C1 segment of cervical spinal cord (tissue), 14 donors: ENCODE measurements at places on chromosomes 16 and 17.

GRCh38 chr17:29444589-29444988 lies 54.4 kb downstream of the TAOK1 start:
- DNase-seq = no peak

GRCh38 chr16:49969091-49970030 lies 55.7 kb upstream of the CNEP1R1 start:
- DNase-seq = no peak

DNA sequence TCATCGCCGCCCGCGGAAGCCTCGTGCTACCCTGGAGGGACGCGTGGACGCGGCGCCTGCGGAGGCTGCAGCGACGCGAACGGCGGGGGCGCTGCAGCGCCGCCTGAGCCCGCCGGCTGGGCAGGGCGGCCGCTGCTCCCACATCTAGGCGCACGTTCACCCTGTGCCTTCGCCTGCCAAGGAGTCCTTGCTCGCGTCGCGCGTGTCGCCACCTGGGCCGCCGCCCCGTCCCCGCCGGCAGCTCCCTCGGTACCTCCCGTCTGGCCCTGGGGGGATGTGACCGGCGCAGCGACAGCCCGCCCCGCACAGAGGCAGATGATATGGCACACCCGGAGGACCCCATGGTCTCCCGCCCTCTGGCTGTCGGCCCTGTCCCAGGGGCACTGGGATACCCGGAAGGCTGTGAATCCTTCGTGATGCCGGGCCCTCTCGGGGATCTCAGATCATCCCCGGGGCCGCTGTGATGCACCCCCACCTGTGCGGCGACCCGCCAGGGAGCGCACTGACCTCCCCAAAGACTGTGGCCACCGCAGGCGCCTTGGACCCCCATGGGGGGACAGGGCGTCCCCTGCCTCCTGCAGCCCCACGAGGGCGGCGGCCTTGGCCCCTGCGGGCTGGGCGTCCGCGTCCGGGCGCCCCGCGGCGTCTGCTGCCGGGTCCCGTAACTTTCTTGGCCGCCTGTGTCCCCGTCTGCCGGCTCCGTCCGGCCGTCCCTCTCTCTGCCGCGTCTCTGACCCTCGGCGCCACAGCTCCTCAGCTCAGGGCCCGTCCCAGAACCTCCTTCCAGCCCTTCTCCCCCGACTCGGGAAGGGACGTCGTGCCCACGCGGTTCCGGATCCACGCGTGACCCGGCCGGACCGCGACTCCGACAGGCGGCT lies 689 bp upstream of the TBC1D24 start:
- DNase-seq = no peak

GRCh38 chr16:84194018-84194417 lies 3.1 kb downstream of the ADAD2 start:
- DNase-seq = no peak

DNA sequence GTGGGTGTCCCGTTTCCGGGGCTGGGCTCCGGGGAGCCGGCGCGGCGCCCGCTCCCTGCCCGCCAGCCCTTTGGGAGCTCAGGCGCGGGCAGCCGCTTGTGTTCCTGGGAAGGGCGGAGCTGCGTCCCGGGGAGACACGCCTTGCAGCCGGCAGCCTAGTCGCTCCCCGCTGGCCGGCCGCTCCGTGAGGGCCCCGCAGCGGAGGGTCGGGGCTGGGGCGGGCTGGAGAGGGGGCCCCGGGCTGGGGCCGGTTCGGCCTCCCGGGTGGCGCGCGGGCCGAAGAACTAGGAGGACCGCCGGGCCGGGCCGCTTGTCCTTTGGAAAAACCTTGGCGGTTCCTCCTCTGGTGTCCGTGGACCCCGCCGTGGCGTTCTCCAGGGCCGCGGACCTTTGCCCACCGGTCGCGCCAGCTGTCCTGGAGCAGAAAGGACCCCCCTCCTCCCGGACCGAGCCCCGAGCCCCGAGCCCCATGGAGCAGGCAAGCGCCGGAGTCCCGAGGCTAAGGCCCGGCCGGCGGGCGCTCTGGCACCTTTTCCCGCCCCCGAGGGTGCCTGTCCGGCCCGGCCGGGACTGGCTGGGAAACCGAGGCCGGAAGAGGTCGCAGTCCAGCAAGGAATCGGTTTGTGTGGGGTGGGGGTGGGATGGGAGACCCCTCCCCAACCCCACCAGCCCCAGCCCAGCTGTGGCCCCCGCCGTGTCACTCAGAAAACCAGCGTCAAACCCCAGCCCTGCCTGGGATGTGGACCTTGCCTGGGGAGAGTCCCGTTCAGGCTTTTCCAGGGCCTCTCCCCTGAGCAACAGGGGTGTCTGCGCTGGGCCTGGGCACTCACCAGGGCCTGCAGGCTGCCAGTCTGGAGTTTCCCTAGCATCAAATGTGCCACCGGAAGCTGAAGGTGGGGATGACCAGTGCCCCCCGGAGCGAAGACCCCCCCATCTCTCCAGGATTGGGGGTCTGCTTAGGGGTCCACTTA lies 6.8 kb upstream of the TBC1D3B start:
- no peak for DNase-seq

GRCh38 chr16:56341656-56342399 lies 83.5 kb downstream of the AMFR start:
- no peak for DNase-seq

DNA sequence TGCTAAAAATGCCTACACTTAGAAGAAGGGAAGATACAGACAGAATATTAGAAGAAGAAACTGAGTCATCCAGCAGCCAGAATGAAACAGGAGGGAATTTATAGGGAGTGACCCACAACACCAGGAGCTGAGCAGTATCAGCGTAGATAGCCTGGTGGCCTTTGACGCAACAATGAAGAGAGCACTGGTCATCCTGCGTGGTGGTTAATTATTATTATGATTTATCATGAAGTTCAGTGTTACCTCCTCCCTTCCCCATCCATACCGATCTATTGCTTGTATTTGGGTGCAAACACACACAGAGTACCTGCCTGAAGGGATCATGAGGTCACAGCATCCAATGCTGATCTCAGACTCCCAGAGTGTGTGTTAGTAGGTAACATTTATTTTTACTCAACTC lies 38.5 kb downstream of the ERCC4 start:
- DNase-seq = no peak

DNA sequence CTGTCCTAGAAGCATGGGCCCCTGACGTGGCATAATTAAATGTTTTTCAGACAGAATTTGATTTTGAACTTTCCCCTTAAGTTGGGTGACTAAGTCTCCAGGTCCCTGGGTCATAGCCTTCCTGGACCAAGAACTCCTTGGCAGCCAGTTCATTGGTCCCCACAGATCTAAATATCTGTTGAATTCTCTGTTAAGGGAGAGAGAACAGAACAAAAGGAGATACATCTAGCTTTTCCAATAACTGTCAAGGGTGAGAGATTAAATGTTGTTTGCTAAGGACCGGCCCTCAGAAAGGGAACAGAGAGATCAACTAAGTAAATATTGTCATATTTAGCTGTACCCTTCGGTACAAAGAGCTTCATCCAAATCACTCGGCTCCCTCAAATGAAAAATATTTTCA lies 78.2 kb upstream of the NOL11 start:
- no peak for DNase-seq

DNA sequence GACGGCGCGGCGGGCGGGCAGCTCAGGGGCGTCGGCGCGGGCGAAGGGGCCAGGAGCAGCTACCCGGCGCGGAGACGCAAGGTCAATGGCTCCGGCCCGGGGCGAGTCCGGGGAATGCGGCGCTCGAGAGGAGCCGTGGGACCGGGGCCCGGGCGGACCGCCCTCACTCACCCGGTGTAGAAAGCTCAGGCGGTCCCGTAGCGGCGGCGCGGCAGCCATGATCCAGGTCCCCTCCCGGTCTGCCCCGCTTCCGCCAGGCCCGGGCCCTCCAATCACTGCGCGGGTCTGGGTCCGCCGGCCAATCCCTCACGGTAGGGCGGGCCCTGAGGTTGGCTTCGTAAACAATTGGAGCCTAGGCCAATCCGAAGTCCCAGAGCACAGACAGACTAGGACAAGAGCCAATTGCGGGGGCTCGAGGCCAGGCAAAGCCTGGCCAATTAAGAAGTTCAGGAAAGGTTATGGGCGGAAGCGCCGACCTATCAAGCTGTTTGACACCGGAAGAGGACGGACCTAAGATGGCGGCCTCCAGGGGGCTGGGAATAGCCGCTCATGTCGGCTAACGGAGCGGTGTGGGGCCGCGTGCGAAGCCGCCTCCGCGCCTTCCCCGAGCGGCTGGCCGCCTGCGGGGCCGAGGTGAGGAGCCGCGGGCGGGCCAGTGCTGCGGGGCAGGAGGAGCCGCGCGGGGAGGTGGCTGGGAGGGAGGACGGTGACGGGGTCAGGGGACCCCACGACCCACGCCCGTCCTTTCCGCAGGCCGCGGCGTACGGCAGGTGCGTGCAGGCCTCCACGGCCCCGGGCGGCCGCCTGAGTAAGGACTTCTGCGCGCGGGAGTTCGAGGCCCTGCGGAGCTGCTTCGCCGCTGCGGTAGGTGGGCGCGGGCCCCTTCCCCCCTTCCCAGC lies at the start of the genes NDUFAF8 and TEPSIN:
Gene NDUFAF8, plus strand, starts transcription at position 504 of the 899 bp plus-strand sequence. Its CDS starts 46 bp downstream, at position 550.
Gene TEPSIN, minus strand, starts transcription at position 241 of the 899 bp plus-strand sequence. Its CDS starts 22 bp downstream, at position 219.
- DNase-seq = peak; percentile 94

DNA sequence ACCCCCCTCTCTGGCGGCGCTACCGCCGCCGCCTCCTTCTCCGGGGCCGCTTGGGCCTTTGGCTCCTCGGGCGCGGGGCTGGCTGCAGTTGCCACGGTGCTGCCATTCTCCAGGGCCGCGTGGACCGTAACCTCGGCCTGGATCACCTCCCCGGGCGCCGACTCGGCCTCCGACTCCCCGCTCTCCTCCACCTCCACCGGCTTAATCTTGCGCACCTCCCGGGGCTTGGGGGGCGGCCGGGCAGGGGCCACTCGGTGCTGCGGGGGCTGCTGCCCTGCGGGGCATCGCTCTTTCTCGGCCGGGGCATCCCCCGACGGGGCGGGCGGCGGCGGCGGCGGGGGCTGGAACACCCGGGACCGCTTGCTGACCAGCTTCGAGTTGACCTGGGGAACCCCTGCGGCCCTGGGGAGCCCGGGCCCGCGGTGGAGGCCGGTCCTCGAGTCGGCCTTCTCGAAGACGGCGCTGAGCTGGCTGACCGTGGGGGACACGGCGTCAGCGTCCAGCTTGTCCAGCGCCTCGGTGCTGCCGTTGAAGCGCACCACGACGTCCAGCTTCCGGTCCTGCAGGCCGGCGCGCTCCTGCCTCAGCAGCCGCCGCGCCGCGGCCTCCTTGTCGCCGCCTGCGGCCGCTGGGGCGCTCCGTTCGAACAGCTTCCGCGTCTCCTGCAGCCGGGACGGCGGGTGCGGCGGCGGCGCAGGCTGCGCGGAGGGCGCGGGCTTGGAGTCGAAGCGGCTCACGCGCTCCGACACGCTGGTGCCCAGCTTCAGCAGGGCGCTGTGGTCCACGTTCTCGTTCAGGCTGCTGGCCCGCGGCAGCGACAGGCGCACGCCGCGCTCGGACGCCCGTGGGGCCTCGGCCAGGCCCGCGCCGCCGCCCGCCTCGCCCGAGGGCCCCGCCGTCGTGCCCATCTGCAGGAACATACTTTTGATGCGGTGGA lies 792 bp downstream of the PPP1R9B start:
- DNase-seq = no peak

DNA sequence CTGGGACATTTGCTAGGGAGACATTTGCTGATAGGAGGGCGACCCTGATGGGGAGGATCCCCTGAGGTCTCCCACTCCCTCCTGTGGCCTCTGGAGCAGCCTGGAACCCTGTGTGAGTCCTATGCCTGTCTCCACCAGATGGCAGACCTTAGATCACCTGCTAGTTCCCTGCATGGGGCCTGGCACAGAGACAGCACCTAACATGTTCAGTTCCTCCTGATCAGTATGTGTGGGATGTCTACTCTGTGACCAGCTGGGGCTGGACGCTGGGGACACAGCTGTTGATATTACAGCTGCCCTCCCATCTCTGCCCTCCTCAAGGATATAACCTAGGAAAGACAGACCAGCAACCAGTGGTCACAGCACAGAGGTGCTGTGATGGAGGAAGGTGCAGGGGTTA lies 1.1 kb upstream of the ADCY7 start:
- no peak for DNase-seq

DNA sequence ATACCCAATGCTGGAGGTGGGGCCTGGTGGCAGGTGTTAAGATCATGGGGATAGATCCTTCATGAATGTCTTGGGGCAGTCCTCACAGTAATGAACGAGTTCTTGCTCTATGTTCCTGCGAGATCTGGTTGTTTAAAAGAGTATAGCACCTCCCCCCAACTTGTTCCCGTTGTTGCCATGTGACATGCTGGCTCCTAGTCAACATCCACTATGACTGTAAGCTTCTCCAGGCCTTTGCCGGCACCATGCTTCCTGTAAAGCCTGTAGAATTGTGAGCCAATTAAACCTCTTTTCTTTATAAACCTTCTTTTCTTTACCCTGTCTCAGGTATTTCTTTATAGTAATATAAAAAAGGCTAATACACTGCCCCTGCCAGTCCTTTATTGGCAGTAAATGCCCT lies 33.3 kb downstream of the RANBP10 start:
- no peak for DNase-seq

DNA sequence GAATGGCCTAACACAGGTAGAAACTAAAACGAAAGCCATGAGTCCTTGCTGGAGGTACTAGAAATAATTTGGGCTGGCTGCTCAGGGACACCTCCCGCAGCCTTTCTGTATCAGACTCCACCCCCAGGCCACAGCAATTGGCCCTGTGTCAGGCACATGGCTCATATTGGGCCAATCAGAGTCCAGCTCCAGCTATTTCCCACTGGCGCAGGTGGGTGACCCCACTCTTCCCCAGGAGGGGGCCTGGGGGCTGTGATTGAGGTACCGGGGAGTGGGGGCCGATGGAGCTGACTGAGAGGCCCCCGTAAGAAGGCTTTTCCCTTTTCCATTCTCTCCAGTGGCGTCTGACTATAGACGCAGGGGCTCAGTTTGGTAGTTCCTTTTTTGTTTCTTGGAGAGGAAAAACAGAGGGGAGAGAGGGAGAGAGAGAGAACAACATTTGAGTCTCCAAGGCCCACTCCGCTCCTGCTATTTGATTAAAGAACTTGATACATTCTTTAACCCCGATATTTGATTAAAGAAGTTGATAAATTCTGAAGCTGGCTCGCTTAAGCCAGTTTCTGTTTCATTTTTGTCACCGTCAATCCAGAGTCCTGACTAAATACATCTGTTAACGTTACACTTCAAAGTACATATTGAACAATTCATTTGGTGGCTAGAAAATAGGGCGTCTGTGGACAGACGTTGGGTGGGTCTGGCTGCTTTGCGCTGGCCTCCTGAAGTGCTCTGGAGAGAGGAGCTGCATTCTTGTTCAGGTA lies 26.3 kb downstream of the FOXL1 start:
- DNase-seq = no peak

DNA sequence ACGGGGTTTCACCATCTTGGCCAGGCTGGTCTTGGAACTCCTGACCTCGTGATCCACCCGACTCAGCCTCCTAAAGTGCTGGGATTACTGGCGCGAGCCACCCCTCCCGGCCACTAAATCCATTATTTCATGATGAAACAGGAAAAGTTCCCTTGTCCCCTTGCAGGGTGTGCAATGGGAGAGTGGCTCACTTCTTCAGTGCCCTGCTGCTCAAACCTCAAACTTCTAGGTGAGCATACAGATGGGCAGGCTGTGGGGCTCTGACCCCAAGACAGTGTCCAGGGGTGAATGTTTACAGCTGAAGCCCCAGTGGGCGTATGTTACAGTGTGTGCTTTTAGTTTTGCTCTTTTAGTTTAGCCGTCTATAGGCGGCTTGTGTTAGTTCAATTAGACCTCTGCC lies 34.7 kb downstream of the GJC1 start:
- no peak for DNase-seq
